Fibroblast of mammary gland (primary cell): ENCODE measurements at places on chromosomes 3 and 15.
A peak's percentile ranks its signal among the peaks of the same experiment; 100 is the strongest.

GRCh38 chr3:23696842-23697241 lies 108.9 kb upstream of the UBE2E1 start:
- peak; percentile 35 for DNase-seq

- DNase-seq = peak; percentile 79
Measured at GRCh38 chr15:74906450-74907162, at the start of gene FAM219B. FAM219B (minus strand) TSS chr15:74906851; CDS start chr15:74906800, 51 bp downstream.

DNA sequence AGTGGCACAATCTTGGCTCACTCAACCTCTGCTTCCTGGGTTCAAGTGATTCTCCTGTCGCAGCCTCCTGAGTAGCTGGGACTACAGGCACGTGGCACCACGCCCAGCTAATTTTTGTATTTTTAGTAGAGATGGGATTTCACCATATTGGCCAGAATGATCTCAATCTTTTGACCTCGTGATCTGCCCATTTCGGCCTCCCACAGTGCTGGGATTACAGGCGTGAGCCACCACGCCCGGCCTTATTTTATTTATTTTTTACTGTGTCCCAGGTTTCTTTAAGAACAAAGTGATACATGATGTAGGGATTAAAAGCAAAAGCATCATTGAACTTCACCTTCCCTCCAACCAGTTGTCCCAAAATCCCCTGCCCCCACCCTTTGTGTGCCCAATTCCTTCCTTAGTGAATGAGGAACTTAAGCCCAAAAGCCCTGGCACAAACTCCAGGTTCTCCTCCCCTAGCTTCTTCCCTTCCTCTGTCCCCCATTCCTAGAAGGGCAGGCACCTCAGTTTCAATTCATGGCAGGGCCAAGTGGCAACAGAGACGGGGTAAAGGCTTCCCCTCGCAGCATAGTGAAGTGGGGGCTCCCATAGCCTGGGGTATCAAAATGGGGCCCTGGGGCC lies 23.7 kb upstream of the RPN1 start:
- no peak for DNase-seq

- DNase-seq = peak; percentile 59
Measured at GRCh38 chr15:37133602-37134001, 33.3 kb upstream of the MEIS2 start.

DNA sequence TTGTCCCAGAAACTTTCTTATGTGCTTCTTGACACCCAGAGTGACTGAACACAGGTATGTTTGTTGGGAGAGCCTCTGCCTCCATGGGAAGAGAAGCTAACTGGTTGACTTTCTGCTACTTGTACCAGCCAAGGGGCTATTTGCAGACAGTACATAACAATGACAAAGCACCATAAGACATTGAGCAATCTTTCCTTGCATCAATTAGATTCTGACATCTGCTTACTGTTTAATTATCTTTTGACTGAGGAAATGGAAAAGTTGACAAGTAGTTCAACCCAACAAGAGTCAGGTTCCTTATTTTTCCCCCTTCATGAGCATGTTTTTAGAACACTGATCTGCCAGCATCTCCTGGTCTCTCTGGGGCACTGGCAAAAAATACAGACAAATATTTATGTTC lies 157.7 kb downstream of the RPLP1 start:
- no peak for DNase-seq

GRCh38 chr15:62940755-62941361 lies 101.7 kb upstream of the TPM1 start:
- peak; percentile 97 for DNase-seq

- DNase-seq = no peak
Measured at GRCh38 chr3:51704511-51704950, 2.3 kb upstream of the GRM2 start.

- no peak for DNase-seq
Measured at GRCh38 chr3:55645422-55645821, 158.3 kb upstream of the WNT5A start.

- DNase-seq = no peak
Measured at GRCh38 chr3:116716490-116716889, 6.9 kb downstream of the TUSC7 start.

GRCh38 chr3:128421966-128422365 lies 44.7 kb downstream of the DNAJB8 start:
- DNase-seq = no peak
